Activated CD4-positive, alpha-beta T cell treated with anti-CD3 and anti-CD28 coated beads, Interleukin-2, amount 50 U/mL, for 1 hour (primary cell): ENCODE measurements at places on chromosomes 1 and 21.

GRCh38 chr1:32215629-32216480 lies 6.3 kb downstream of the TMEM234 start:
- DNase-seq = peak; percentile 61

GRCh38 chr1:8374356-8374755 lies 56.4 kb downstream of the SLC45A1 start:
- DNase-seq = no peak

DNA sequence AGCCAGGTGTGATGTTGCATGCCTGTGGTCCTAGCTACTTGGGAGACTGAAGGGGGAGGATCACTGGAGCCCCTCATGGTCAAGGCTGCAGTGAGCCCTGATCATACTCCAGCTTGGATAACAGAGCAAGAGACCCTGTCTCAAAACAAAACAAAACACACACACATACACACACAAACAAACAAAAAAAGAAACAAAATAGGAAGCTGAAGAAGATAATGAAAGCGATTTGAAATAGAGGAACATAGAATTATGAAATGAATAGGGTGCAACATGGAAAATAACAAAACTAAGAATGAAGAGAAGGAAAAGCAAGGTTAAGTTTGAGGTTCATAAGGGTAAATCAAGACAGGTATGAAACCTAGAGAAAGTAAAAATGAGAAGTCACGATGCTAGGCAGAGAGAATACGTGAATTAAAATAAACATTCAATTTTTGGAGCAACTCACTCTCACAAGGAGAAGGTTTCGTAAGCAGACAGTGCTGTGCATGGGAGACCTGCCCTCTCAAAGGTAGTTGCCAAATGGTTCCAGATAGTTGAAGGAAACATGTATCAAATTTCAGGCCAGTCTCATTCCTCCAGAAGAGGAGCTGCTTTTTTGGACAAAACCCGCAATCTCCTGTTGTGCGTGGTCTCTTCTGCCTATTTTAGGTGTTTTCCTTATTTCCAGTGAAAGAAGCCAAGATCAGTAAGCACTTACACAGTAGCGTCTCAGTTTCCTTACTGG lies 3.3 kb downstream of the CD46 start:
- DNase-seq = no peak

GRCh38 chr1:53540604-53541262 lies 81.5 kb downstream of the DMRTB1 start:
- no peak for DNase-seq

DNA sequence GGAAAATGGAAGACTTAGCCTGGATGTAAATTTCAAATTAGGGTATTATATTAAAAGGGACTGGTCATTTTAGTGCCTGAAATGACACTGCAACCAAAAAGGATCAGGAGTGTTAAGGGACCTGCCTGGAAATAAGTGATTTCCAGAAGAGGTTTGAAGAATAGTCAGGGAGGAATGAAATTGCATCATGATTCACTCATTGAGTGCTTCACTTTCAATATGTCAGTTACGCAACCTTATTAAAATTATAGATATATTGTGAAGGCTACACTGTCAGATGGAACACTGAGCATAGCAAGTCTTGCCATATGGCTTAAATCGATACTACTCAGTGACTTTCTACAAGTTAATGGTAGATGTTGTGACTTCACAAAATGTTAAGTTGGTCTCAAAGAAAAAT lies 275.2 kb upstream of the DPYD start:
- no peak for DNase-seq

- no peak for DNase-seq
These were observed 191.0 kb downstream of the TPR start for GRCh38 chr1:186183970-186184628.

DNA sequence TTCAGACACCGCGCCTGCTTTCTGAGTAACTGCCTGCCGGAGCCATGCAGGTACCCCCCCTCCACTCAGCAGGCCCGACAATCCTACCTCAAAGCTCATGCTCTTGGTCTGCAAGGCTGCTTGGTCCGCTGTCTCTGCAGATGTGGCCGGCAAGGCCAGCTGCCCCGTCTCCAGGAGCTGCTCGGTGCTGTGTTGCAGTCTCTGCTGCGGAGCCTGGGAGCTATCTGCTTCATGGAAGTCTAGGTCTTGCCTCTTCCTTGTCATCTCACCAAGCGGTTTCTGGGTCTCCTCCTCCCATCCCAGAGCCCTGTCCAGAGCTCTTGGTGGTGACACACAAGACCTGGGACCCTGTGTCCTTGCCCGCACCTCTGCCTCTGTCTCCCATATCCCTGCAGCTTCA lies 24.0 kb upstream of the GNPAT start:
- DNase-seq = no peak

DNA sequence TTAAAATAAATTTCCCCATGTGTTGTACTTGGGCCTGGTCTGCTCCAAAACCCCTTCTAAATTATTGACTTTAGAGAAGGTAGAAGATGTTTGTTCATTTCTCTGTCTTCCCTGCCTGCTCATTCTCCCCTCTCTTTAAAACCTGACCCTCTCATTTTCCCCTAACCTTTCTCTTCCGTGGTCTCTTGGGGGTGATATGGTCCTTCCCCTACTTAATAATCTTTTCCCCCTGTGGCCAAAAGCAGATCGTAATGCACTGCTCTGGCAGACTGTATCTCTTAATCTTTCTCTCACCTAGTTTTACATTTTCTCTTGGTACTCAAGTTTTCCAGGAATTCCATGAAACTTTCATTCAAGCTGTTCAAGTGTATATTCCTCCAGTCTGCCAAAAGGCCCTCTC lies 301.7 kb downstream of the TTLL7 start:
- no peak for DNase-seq

DNA sequence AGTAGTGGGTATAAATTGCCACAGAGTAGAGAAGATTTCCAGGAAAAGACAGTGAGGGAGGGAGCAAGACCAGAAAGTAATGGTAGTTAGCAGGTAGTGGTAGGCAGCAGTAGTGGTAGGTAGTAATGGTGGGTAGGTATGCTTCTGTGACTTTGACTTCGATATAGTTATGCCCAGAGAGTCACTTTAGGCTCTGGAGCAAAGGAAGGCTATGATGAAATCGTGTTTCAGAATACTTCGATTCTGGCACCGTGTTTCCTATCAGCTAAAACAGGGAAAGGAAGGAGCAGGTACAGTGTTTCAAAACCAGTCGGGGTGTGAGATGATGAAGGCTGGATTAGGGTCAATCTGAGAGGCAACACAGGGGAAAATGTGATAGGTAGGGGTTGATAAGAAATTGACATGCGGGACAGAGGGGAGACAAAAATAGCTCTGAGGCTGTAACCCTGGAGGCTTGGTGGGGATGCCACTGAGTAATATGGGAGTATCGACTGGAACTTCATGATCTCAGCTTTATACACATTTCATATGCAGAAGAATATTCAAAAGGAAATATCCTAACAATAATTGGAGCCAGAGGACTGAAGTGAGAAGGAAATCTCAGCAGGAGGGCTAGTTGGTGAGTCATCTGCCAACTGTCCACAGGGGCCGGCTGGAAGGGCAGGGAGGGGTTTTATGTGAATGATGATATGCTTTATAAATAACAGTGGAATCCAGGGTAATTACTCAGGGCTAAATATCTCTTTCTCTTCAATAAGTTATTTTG lies 25.2 kb upstream of the TRIM45 start:
- no peak for DNase-seq

- peak; percentile 19 for DNase-seq
These were observed 1.0 kb upstream of the DCAF6 start for GRCh38 chr1:167935216-167936067.

- DNase-seq = no peak
These were observed 685 bp downstream of the CRTC2 start for GRCh38 chr1:153957744-153958110.

DNA sequence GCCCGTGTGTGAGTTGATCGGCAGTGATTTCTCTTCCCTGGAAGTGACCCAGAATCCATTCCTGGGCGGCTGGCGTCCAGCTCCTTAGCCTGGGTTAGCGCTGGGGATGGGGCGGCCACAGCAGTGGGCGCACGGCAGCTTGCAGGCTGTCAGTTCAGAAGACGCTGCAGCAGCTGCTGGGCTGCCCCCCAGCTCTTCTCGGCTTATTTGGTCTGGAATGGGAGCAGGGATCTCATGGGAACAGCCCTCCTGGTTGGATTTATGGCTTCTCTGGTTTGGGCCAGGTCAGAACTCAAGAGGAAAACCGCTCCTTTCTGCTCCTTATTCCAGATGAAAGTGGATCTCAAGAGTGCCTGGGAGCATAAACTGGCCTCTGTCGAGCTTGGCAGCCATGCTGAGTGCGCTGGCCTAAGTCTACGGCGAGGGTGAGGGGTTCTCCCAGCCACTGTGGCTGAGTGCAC lies 148.2 kb downstream of the PRDM16 start:
- no peak for DNase-seq

GRCh38 chr1:1435911-1436629 lies 580 bp downstream of the VWA1 start:
- DNase-seq = no peak

- no peak for DNase-seq
These were observed 29.0 kb upstream of the SARS1 start for GRCh38 chr1:109184687-109185086.

DNA sequence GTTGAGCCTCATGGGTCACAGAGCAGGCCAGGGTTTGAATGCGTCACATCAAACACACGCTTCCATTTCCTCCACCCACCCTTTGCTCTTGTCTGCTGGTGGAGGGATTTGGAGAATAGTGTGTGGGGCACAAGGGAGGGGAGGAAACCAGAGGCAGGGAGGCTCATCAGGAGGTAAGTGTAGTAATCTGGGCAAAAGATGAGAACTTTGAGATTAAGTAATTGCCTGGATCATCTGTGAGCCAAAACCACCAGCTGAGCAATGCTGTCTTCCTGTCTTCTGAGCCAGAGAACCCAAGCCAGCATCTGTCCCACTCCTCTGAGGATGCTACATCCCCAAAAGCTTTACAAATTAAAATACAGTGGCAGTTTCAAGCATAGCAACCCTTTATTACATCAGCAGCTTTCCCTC lies 45.2 kb downstream of the C8B start:
- no peak for DNase-seq

GRCh38 chr1:204513117-204513716 lies 3.0 kb upstream of the MDM4 start:
- peak; percentile 61 for DNase-seq

DNA sequence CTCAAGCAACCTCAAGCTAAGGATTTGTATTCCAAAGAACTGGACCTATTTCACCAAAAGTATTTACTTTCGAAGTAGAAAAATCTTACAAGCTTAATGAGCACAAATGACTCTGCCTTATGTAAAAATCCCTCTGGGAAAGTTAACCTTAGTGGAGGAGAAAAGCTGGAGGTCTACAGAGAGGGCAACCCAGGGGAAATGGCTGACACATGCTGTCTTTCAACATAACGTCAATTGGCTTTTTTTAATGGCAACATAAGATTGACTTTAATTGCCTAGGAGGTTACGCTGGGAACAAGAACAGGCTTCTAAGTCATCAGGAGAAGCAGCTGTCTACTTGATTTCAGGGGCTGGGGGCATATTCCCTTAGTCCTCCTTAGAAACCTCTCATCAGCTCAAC lies 52.3 kb downstream of the UTP25 start:
- no peak for DNase-seq

DNA sequence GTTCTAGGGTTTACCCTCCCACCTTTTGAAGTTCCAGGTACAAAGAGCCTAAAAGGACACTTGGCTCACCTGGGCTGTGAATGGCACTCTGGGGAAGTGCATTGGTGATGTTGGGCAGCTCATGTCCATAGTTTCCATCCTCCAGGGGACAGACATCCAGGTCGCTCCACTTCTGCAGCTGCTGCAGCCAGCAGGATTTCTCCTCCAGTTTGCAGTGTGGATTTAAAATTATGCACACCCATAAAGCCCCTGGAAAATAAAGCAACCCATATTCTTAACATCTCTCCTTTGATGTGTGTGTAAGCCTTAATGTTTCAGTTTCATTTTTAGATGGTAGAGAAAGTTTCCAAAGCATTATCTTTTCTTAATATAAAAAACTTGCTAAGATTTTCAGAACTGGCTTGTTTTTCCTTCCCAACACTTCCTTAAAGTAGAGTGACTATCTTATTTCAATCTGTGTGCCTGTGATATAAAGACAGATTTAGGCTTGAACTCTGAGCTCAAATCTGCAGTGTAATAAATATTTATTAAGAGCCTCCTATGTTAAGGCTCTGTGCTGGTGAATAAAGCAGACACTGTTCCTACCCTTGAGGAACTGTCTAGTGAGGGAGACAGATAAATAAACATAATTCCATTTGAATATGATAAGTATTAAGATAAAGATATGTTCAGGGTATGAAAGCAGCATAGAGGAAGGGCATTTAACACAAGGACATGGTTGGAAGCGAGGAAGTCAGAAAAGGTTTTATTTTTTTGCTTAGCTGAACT lies 39.1 kb downstream of the UROD start:
- peak; percentile 2 for DNase-seq

DNA sequence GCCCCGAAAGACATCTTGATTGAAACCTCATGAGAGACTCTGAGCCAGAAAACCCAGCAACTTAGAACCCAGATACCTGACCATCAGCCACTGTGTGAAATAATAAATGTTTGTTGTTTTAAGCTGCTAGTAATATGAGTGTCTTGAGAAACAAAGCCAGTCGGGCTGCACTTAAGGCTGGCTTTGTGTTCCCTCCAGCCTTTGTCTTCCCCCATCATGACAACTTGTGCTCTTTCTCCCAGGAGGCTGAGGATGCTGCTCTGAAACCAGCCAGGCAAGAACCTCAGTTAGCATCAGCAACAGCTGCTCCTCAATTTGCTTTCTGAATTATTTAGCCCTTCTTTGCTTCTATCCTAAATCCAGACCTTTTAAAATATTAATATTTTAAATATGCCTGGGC lies 78.2 kb downstream of the SLC16A1 start:
- DNase-seq = no peak

- no peak for DNase-seq
These were observed 505.8 kb downstream of the SMYD3 start for GRCh38 chr1:246001142-246001836.

DNA sequence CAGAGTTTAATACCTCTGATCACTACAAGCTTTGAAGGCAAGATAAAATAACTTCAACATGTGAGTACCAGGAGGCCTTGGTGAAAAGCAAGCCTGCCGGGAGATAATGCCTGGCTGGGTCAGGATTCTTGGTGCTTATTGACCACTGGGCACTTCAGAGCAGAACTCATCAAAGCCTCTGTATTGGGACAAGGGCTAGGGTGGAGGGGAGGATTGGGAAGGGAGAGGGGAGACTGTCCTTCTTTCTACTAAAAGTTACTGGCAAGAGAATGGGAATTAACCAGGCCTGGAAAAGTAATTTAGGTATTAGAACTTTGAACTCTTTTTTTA lies 35.2 kb downstream of the NEK2 start:
- DNase-seq = no peak

- DNase-seq = no peak
These were observed 28.1 kb downstream of the ANGPTL3 start for GRCh38 chr1:62625415-62625814.

- DNase-seq = no peak
These were observed 1.2 kb upstream of the EPHA10 start for GRCh38 chr1:37765916-37766664.

GRCh38 chr1:61993331-61993961 lies 201.2 kb upstream of the L1TD1 start:
- DNase-seq = no peak

- DNase-seq = no peak
These were observed 44.3 kb downstream of the PCP4 start for GRCh38 chr21:39911286-39912199.
